Posterior cingulate gyrus (tissue), 11 donors: ENCODE measurements at places on chromosomes 6 and 20.
A peak's percentile ranks its signal among the peaks of the same experiment; 100 is the strongest.

DNA sequence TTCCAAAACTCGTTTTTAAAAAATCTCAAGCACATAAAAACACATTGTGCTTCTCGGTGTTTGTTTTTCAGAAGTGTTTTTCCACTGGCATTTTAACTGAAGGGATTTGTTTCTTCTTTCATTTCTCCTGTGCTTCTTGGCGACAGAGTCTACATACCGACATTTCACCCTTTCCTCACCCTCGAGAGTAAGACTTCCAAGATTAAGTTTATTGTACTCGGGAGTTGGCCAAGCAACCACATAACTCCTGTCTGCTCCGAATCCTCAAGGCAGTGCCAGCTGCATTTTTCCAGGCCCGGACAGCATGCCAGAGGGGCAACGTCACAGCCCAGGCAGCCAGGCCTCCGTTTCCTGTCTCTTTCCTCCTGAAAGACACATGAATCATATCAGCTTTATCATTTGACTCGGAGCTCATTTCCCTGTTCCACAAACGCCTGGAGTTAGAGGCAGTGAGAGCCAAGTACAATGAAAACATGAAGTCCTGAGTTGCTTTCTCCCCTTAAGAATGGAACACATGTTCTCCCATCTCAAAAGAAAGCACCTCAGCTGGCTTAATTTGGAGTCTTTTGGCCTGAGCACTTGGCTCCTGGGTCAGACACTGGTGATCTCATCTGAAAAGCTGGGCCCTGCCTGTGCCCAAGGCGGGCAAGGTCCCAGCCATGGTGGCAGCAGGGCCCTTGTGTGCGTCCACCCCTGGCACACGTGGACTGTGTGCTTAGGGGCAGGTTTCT, 23.2 kb upstream of the FAM50B start:
- peak; percentile 91 for DNase-seq

- DNase-seq: no peak
Measured at GRCh38 chr6:118736440-118736839, 85.0 kb upstream of the CEP85L start.

GRCh38 chr6:34497411-34497810, 31.5 kb downstream of the PACSIN1 start:
- no peak for DNase-seq

DNA sequence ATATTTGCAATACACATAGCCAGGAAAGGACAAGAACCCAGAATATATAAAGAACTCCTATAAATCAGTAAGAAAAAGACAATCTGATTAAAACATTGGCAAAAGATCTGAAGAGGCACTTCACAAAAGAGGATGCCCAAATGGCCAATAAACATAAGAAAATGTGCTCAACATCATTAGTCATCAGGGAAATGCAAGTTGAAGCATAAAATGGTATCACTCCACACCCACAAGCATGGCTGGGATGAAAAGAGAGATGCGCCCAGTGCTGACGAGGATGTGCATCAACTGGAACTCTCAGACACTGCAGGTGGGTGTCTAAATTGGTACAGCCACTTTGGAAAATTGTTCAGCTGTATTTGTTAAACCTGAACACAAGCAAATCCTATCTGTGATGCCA, 42.4 kb upstream of the MLN start:
- DNase-seq: no peak

GRCh38 chr6:169997187-169997929, 245.9 kb downstream of the ERMARD start:
- no peak for DNase-seq

- DNase-seq: no peak
Measured at GRCh38 chr20:15241681-15242080, 904.3 kb upstream of the FLRT3 start.

DNA sequence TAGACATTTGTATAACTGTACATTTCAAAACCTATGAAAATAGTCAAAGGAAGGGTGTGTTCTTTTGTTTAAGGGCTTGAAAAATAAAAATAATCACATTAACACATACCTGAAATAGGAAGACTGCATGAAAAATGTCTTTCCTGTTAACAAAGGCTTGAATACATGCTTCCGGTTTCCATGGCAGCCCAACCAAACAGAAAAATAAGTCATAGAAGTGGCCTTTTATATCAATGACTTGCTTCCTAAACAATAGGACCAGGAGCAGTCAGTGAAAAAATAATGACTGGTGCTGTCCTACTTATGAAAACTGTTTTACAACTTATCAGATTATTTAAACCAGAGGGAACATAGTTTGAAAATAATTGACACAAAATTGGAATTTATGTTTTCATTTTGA, 412.6 kb upstream of the PLCB4 start:
- DNase-seq: no peak

- DNase-seq: no peak
Measured at GRCh38 chr6:100998111-100998510, 117.0 kb upstream of the ASCC3 start.

- no peak for DNase-seq
Measured at GRCh38 chr6:18284261-18284660, 19.9 kb upstream of the DEK start.

GRCh38 chr6:120779441-120779840, 554.8 kb downstream of the TBC1D32 start:
- no peak for DNase-seq

DNA sequence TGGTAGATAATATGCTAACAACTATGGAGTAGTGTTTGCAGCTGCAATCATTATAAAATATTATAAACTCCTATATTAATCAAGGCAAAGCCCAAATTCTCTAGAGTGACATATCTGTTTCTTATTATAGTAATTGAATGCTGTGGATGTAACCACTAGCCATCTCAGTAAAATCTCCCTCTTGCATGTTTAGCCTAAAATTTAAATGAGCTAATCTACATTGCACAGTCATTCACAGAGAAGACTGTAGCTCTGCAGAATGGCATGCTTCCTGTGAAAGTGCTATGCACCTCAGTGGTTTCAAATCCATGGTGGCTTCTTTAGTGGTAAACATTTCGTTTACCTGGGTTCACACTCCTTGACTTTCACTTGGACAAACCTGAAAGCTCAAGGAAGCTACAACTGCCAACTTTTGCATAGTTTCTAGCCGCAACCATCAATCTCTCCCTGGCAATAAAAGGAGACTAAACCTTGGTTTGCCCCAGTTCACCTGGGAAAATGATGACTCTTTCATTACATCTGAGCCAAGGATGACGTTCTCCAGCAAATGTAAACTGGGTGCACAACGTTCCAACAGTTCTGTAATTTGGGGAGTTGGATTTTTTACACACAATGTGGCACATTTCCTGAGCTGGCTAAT, 47.2 kb downstream of the FILIP1 start:
- no peak for DNase-seq

DNA sequence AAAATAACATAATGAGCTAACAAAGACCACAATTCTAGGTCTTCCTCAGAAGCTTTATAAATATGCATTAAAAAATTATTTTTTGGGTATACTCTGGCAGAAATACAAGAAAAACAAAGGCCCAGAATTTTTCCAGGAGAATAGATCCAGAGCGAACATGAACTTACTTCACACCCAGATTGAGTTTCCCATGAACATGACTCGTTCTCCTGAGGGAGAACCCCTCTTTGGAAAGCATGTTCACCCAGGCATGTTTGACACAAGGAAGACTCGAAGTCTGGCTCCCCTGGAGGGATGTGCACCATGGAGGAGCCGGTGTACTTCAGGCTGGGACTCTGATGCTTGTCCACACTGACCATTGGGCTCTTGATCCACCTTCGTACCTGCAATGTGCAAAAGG, 56.1 kb downstream of the SGK1 start:
- no peak for DNase-seq

GRCh38 chr20:47668313-47669151, 116.7 kb downstream of the SULF2 start:
- no peak for DNase-seq

DNA sequence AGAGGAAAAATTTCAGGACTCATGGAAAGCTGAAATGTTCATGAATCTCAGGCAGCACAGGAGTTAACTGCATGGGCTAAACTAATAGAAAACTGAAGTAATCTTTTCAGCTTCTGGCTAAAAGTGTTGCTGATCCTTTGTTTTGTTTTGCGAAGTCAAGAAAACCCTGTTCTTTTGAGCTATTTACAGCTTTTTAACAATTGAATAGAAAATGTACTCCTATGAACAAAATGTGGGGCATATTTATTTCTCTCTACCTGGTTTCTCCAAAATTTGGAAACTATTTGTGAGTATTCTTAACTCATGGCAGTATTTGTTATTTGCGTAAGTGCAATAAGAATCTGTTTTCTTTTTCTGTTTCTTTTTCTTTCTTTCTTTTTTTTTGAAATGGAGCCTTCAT, 818.8 kb upstream of the CITED2 start:
- no peak for DNase-seq
